ENCODE measurements at places on chromosomes 5 and 9.

DNA sequence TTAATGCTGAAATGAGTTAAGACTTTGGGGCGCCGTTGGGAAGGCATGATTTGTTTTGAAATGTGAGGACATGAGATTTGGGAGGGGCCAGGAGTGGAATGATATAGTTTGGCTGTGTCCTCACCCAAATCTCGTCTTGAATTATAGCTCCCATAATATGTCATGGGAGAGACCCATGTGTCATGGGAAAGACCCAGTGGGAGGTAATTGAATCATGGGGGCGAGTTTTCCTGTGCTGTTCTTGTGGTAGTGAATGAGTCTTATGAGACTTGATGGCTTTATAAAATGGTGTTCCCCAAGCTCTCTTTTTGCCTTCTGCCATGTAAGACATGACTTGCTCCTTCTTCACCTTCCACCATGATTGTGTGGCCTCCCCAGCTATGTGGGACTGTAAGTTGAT lies 5.1 kb downstream of the SLC25A48 start:
- no peak for DNase-seq

GRCh38 chr9:121748727-121749423 lies 97.4 kb downstream of the DAB2IP start:
- no peak for DNase-seq

DNA sequence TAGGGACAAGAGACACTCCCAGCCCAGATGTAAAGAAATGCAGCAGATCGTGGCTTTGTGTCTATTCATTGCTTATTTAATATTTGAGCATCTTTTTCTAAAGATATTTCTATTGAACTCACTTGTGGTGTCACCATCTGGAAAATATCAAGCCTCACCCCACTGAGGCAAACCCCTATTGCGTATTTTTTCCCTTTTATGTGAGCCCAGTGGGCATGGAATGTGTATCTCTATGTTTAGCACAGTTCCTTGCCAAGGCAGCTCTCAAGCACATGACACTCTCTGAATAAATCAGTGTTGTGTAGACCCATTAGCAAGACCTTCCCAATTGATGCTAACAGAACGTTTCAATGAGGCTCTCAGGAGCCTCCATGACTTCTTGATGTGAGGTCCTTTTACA lies 81.6 kb downstream of the TMEM174 start:
- DNase-seq: no peak

DNA sequence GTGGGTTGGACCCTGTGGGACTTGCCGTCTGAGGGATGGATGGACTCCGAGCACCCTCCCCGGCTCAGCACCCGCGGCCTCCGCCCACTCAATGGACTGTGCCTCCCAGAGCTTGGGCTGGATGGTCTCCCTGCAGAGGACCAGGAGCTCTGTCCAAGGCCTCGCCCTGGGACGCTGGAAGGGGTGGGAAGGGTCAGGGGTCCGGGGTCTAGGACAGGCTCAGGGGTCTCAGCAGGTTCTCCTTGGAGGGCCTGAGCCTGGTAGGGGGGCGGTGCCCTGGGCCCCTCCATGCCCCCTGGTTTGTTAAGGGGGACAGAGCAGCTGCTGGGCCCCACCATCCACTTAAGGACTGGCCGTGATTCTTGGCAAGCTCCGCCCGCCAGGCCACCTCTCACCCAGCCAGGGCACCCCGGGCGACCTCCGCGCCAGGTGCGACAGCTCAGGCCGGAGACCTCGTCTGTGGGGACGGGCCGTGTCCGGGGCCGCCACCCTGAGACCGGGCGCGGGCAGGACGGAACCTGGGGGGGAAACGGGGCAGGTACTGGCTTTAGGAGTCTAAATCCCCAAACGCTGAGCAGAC lies 29.2 kb downstream of the EXOC3 start:
- DNase-seq: no peak

DNA sequence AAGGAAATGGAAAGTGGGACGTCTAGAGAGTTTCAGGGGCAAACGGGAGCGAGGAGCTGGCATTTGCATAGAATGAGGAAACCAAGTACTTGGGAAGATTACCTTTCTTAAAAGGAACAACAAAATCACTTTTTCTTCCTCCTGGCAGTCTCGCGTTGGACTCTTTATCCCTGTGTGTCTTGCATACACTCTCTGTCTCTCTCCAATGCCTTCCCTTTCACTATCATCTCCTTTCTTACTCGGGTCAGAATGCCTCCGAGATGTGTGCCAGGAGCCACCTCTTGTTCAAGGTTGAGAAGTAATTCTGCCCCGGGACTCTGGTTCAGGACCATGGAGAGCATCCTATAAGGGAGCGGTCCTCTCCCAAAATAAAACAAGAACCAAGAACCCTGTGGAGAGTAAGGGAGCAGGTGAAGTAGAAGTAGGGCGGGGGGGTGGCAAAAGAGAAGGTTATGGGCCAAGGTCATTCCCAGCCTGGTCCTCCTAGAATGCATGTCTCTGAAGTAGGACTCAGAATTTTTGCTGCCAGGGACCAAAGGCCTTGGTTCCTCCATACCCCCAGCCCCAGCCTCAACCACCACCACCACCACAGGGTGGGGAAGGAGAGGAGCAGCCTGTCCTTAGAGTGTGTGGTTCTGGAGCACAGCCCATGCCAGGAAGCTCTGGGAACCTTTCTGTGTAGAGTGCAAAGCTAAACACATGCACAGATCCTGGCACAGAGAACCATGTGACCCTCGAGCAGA lies 72.1 kb upstream of the ARAP3 start:
- DNase-seq: no peak

- DNase-seq: no peak
Observed at GRCh38 chr5:160175438-160176218, 53.7 kb upstream of the FABP6 start.

DNA sequence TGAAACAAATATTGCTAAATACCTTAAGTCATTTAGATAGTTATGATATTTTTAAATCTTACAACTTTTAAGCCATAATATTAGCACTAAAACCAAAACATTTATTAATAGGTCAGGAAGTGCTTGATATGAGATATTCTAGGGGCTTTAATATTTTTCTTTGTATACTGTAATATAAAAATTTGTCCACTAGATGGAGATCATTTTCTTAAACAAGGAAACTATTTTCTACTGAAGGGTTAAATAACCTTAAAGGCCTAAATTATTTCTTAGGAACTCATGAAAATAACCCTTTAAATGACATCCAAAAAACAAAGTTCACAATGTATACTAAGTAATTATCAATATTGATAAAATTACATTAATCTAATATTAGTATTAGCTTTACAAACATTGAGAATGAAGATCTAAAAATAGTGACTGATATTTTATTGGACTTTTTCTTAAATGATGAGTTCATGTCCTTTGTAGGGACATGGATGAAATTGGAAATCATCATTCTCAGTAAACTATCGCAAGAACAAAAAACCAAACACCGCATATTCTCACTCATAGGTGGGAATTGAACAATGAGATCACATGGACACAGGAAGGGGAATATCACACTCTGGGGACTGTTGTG lies 635.7 kb downstream of the RAB3C start:
- no peak for DNase-seq

DNA sequence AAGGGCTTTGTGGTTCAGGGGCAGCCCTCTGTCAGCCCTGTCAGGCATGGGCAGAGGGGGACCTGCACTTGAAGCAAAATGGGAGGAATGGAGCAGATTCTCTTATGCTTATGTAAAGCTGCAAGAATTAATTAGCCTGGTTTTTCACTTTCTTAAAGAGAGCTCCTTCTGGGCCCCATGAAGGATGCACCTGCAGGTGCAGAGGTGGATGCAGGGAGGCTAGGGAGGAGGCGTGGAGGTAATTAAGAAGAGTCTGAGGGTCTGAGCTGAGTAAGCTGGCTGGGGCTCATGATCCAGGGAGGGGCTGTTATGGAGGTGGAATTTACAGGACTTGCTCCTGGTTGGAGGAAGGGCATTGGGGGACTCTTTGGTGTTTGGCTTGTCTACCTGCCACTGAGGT lies 22.0 kb downstream of the NSG2 start:
- no peak for DNase-seq

DNA sequence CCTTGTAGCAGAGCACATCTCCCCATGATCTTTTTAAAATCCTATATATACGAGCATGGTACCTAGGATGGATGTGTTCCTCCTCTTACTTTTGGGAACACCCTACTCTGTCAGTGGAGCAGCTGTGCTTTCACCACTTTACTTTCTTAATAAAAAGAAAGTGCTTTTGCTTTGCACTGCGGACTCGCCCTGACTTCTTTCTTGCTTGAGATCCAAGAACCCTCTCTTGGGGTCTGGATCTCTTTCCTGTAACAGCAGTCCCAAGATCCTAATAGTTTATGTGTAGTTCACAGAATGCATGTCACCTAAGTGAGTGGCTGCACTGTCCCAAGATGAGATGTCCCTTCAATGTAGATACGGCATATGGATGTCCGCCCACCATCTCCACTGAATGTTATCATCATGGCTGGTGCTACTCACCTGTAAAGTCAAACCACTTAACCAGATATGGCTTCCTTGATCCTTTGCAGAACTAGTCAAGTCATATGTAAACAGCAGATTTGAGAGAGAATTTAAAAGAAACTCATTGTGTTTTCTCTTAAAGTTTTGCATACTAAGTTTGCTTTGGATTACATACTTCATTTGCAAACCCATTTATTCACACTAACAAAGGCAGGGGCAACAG lies 1.9 kb downstream of the FGF1 start:
- DNase-seq: no peak

- no peak for DNase-seq
Observed at GRCh38 chr5:152864991-152865390, 459.9 kb upstream of the NMUR2 start.

DNA sequence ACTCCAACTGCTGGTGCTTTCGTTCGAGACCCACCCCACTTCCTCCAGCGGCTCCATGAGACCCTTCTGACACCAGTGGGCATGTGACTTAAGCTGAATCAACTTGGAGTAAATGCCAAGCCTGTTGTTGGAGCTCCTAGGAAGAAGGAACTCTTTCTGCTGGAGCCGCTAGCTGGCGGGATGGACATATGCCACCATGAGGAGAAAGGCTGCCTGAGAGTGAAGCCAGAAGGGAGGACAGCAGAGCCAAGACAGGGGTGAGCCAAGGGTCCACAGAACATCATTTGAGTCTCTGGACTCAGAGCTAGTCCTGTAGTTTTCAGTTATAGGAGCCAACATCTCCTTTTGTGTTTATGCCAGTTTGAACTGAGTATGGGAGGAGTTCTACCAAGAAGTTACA lies 35.9 kb downstream of the ANXA6 start:
- DNase-seq: no peak

- DNase-seq: no peak
Observed at GRCh38 chr9:37215830-37216229, 95.5 kb downstream of the ZCCHC7 start.

- no peak for DNase-seq
Observed at GRCh38 chr9:116060631-116061030, 93.0 kb upstream of the PAPPA start.

GRCh38 chr9:81623778-81624177 lies 65.6 kb downstream of the TLE1 start:
- no peak for DNase-seq

DNA sequence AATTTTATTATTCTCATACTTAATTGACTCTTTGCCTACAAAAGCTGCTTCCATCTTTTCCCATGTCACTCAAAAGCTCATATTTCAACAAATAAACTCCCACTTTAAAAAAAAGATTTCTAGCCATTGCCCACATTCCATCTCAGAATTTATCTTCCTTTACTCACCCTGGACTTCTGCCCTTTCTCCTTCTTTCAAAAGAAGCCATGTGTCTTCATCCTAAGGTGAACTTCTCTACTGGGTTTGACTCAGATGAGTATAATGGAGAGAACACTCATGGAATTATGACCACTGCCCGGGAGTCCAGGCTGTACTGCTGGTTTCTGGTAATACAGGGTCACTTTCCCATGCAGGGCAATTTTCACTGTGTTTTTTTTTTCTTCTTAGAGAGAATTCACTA lies 548.5 kb upstream of the ZNF462 start:
- no peak for DNase-seq
